ENCODE measurements at places on chromosomes 7 and 10. TPM values are rescaled to one million over a fixed set of nuclear protein-coding genes. Genes with fewer than 3 reads are reported as not detected.

Gene MKI67
- total RNA-seq = 4.2 TPM

Gene ADCYAP1R1
- total RNA-seq = 1.1 TPM

Gene BLVRA
- total RNA-seq = 56.0 TPM

Gene C10orf71
- total RNA-seq = 0.13 TPM

Gene OPALIN
- total RNA-seq = not detected

Gene PRTFDC1
- 3.1 TPM for total RNA-seq

Gene GPER1
- 11.2 TPM for total RNA-seq

Gene PPP1R3A
- 2.5 TPM for total RNA-seq

Gene EBLN1
- not detected for total RNA-seq

Gene VWC2
- not detected for total RNA-seq

Gene LDB3
- 67.9 TPM for total RNA-seq

Gene HMX2
- total RNA-seq = not detected

Gene NOS3
- total RNA-seq = 28.1 TPM

Gene GLI3
- total RNA-seq = 34.9 TPM

Gene POLR2J2
- 22.1 TPM for total RNA-seq
